ENCODE measurements at places on chromosomes 13 and 19. TPM values are rescaled to one million over a fixed set of nuclear protein-coding genes. Genes with fewer than 3 reads are reported as not detected.

DNA sequence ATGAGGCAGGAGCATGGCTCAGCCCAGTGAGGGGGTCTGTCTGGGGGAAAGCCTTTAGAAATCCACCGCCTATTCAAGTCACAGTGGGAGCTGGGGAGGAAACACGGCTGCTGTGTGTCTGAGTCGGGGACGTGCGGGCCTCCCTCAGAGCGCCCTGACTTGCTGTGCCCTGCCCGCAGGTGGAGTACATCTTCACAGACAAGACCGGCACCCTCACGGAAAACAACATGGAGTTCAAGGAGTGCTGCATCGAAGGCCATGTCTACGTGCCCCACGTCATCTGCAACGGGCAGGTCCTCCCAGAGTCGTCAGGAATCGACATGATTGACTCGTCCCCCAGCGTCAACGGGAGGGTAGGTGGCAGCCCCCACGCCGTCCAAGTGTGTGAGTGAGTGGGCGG lies 137.8 kb upstream of the MCF2L start:
- DNase-seq: no peak

DNA sequence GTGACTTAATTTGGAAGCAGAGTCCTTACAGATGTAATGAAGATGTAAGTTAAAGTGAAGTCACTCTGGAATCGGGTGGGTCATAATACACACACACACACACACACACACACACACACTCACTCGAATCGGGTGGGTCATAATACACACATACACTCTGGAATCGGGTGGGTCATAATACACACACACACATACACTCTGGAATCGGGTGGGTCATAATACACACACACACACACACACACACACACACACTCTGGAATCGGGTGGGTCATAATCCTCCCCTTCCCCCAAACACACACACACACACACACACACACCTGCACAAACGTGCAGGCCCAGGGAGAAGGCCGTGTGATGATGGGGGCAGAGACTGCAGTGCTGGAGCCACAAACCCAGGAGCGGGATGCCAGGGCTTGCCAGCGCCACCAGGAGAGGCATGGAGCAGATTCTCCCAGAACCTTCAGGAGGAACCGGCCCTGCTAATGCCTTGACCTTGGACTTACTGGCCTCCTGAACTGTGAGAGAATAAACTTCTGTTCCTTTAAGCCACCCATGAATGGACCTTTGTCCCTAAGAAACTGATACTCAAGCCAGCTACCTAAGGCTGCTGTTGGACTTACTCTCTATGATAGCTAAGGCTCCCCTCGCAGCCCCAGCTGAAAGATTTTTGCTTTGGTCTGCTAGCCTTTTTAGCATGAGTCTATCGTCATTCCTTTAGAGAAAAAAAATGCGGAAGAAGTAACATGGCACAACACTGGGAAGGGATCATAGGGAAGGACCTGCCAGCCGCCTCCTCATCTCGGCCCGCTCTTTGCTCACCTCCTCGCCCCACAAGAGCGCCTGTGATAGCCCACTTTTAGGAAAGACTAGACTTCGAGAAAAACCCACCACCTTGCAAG lies 136.2 kb upstream of the RNF113B start:
- no peak for DNase-seq

DNA sequence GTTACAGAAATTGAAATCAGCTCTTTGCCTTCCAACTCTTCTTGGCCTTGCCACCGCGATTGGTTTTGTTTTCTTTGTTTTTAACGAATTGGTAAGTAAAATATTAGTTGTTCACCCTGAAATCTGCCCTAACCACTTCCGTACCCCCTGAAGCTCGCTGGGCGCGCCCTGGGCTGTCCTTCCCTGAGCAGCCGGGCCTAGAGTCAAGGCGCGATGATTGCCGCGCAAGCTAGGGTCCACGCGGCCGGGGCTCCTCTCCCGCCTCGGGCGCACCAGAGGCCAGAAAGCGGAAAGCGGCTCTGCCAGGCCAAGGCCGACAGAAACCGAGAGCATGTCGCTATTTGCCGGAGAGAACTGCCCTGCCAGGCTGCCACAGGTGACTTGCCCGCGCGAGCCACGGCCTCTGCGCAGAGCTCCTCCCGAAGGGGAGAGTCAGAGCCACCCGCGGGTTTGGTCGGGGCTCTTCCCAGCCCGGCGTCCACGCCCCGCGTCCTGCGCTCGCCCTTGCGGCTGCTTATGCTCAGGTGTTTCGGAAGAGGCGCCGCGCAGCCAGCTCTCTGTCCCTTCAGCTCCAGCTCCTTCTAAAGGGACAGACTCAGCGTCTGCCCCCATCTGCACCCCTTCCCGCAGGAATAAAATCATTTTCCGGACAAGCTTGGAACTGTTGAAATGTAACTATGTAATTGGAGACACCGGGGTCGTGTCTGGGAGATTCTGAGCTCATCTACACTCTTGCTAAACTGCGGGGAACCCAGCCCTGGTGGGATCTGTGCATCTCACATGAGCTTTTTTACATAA lies 6.6 kb upstream of the CDX2 start:
- no peak for DNase-seq

GRCh38 chr13:105630431-105630830 lies 905.0 kb downstream of the EFNB2 start:
- no peak for DNase-seq

DNA sequence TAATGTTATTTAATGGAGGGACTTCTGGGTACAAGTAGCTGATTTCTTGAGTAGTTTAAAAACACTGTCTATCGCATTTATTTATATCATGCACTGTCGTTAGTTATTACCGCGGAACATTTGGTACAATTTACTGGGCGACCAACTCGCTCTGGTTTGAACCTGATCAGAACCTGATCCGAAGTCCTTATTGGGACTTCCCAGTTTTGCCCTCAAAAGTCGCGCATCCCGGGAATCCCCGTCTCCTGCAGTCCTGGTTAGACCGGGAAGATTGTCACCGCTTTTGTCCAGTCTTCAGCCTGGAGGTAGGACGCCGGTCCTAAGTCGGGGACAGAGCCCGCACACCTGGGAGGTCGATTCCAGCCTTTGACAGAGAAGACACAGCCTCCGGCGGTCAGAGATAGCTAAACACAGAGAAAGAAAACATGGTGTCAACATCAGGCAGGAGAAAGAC lies 694 bp downstream of the CLN5 start:
- no peak for DNase-seq

DNA sequence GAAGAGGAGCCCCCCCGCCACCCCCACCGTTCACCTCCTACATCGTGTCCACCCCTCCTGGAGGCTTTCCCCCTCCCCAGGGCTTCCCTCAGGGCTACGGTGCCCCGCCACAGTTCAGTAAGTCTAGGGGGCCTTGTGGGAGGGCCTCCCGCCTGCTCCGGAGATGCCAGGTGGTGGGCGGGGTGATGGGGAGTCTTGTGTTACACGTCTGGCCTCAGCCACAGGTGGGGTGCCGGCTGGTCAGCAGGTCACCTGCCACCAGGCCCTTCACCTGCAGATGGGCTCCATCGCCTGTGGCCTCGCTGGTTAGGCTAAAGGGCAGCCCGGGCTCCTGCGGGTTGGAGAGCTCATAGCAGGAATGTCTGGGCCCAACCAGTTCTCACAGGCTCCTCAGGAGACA lies 8.0 kb upstream of the RPS15 start:
- no peak for DNase-seq

- no peak for DNase-seq
These were observed 4.2 kb upstream of the RPL18A start for GRCh38 chr19:17855280-17856152.

- no peak for DNase-seq
These were observed 9.6 kb upstream of the NOTCH3 start for GRCh38 chr19:15210323-15210781.

DNA sequence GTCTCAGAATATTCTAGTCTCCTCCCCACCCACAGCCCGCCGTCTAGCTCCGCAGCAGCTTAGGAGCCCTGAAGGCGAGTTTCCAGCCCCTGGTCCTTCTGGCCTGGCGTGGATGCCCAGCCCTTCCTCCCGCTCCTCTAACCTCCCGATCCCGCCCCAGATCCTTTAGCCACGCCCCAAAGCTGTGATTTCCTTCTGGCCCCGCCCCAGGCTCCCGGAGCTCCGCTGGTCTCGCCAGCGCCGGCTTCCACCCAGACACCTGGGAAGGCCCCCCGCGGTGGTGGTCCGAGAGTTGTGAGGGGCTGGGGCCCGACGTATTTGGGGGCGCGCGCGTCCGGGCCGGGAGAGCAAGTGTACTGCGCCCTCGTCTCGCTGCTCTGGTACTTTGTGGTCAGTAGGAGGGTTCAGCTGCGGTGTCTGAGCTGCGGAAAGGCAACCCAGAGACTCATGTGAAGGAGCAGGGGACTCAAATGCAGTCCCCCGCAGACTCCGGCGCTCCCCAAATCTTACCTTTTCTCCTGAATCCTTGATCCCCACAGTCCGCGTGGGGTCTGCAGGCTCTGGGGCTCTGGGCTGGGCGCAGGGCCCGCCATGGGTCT lies at the start of gene CGB7:
Gene CGB7 (minus strand): TSS at position 114 of the 599 bp plus-strand sequence. CDS start 2,374 bp downstream, outside the sequence.
- no peak for DNase-seq

Gene TUBB4A
- 4.4 TPM for total RNA-seq

Gene FFAR3
- total RNA-seq: not detected

Gene ZNF726
- 7.2 TPM for total RNA-seq

Gene MYH14
- 23.8 TPM for total RNA-seq

Gene CD37
- 0.33 TPM for total RNA-seq

Gene ZNF175
- 7.3 TPM for total RNA-seq

Gene TSPAN16
- total RNA-seq: not detected
